LoVo (cell line): ENCODE measurements at places on chromosomes 12 and 14.

DNA sequence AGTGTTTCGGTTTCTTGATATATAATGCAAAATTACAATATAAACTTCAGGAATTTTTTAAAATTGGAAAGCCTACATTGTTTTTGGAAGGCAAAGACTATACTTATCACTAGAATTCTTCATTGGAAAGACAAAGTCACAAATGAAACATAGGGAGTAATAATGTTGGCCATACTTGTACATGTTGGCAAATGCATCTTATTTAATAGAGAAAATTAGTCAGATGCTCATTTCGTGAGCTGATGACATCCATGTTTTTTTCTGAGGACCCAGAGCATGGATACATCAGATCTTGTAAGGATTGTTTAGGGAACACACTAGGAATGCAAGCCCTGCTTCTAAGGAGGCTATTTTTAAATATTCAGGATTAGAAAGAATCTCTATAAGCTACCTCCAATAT is 4.6 kb upstream of the SLC15A5 start:
- no peak for DNase-seq

- no peak for DNase-seq
Observed at GRCh38 chr12:113136128-113136989, 798 bp upstream of the RASAL1 start.

DNA sequence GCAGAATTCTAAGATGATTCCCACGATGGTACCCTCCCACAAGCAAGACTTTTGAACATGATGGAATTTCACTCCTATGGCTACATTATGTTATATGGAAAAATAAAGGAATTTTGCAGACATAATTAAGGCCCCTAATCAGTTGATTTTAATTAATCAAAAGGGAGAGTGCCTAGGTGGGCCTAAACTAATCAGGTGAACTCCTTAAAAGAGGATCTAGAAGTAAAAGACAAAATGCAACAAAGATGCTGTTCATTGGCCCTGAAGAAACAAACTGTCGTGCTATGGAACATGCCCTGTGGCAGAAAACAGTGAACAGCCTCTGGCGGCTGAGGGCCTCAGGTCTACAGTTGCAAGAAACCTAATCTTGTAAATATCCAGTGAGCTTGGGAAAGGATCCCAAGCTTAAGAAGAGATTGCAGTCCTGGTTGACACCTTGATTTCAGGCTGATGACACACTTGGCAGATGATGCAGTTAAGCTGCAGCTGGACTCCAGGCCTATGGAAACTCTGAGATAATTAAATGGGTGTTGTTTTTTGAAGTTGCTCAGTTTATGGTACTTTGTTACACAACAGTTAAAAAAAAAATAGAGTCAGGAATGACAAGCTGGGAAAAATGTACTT is 13.8 kb downstream of the TMCC3 start:
- DNase-seq = peak; percentile 16

- DNase-seq = no peak
Observed at GRCh38 chr14:101587441-101587911, 26.2 kb downstream of the DIO3 start.
